ENCODE measurements at places on chromosomes 16 and 17.

- no peak for DNase-seq
Measured at GRCh38 chr16:62644030-62644812, 608.0 kb upstream of the CDH8 start.

- no peak for DNase-seq
Measured at GRCh38 chr16:88638323-88639230, at the start of gene IL17C. TSS of gene IL17C (plus strand) at chr16:88638572. CDS start at chr16:88638642, 70 bp downstream.

DNA sequence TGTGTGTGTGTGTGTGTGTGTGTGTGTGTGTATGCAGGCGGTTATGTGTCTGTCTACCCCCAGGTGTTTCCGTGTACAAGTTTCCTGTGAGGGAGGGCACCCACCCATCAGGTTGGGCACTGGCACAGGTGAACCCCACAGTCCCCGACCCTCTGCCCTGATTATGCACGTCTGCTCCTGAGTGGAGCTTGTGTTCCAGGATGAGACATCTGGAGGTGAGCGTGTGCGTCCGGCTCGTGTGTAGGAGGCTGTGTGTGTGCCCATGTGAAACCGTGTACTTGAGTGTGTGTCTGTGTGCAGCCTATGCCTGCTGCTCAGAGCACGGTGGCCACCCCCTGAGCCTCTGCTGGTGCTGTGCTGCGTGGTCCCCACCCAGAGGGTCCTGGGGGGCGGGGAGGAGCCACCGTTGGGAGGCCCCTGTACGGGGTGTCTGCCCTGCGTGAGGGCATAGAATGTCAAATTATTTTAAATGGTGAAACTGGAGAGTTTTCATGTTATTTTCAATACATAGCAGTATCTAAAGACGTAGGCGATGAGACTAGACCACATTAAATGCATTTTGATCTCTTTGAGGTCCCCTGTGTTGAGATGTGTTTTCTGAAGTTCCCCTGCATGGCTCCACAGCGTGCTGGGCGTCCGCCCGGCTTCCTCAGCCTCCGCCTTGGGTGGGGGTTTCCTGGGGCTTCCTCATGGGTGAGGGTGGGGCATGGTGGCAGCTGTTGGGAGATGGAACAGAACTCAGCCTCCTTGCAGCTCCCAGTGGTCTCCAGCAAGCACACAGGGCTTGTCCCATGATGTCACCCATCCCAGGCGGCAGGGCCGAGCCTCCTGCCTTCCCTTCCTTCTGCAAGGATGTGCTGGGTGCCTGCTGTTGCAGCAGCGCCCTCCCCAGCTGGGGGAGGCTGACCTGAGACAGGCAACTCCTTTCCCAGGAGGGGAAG lies 43.4 kb downstream of the KCNJ12 start:
- no peak for DNase-seq

DNA sequence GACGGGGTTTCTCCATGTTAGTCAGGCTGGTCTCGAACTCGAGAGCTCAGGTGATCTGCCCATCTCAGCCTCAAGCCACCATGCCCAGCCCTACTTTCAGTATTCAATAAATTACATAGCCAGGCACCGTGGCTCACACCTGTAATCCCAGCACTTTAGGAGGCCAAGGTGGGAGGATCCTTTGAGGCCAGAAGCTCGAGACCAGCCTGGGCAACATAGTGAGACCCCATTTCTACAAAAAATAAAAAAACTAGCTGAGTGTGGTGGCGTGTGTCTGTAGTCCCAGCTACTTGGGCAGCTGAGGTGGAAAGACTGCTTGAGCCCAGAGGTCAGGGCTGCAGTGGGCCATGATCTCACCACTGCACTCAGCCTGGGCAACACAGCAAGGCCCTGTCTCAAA lies 8.2 kb downstream of the MIEN1 start:
- no peak for DNase-seq

GRCh38 chr16:79093554-79093967 lies 507.0 kb downstream of the MAF start:
- no peak for DNase-seq

DNA sequence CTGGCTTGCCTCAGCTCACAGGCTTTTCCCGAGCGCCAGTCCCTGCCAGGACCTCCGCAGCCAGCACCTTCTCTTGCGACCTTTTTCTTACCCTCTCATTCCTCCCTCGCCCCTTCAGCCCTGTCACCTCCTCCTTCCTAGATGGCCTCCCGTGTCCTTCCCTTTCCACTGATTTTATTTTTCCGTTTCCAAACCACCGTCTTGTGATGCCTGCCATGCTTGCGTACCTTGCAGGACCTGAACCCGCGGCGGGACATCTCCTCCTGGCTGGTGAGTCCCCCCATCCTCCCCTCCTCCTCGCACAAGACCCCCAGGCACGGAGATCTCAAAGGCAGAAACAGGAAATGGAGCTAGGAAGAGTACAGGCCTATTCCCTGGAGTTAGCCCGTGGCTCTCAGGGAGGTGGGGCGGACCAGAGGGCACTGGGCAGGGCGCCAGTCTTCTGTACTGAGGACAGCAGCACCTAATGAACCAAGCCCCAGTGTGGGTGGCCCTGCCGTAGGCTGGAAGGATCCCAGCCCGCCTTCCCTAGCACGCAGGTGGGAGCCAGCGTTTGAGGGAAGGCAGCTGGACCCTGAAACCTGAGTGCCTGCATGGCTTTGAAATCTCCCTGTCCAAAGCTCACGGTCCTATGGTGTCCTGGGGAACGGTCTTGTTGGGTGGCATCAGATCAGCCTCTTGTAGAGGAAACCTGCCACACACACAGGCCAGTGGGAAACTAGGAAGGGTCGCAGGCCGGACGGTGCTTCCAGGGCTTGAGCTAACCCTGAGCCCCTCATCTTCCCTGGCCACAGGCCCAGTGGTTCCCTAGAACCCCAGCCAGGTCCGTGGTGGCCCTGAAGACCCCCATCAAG lies 612 bp downstream of the CISD3 start:
- peak; percentile 48 for DNase-seq

- DNase-seq, result peak; percentile 59
Measured at GRCh38 chr17:10384175-10384574, 11.4 kb upstream of the MYH13 start.

DNA sequence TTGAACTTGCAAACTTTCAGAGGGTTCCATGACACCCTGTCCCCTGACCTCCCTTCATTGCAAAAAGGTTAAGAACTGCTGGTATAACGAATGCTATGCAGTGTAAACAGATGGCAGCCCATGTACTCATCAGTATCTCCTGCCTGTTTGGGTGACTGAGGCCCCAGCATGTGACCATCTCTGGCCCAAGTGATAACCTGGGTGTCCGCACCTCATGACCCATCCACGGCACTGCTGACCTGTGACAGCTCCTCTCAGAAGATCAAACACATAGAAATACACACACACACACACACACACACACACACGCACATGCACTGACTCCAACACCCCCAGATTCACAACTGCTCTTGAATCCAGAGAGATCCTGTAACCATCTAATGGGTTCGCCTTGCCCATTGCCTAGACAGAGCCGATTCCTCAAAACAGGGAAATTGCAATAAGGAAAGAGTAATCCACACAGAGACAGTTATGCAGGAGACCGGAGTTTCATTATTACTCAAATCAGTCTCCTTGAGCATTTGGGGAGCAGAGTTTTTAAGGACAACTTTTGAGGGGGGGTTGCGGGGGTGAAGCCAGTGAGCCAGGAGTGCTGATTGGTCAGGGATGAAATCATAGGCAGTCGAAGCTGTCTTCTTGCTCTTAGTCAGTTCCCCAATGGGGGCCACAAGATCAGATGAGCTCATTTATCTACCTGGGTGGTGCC lies 11.3 kb upstream of the PHOSPHO1 start:
- DNase-seq, result no peak

GRCh38 chr17:39744836-39745215 lies 7.1 kb downstream of the GRB7 start:
- DNase-seq, result no peak

DNA sequence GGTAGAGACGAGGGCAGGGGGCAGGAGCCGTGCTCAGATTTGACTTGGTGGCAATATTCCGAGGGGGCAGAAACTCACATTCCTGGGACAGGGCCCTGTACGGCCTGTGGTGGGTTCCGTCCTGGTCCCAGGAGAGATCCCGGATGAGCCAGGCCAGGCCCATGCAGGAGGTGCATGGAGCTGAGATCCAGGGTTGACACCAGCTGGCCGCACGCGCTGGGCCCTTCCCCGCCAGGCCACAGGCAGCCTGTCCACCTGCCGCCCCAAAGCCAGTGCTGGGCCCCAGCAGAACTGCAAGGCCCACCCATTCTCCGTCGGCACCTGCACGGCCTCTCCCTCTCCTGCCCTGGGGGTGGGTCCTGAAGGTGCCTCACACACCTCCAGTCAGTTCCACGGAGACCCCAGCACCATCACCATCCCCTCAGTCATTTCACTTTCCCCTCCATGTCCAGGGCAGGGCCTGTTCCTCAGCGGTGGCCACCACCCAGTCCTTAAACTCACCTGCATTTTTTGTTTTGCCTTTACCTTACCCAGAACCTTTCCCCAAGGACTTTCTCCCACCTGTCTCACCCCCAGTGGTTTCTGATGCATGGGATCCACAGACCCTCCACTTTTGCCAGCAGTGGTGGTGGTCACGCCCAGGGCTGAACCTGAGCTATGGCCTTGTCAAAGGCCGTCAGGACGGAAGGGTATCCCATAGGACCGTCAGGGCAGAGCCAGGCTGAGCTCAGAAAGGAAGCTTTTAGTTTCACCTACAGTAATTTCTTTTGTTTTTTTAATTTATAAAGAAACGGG lies 25.1 kb upstream of the CDH15 start:
- DNase-seq, result no peak

DNA sequence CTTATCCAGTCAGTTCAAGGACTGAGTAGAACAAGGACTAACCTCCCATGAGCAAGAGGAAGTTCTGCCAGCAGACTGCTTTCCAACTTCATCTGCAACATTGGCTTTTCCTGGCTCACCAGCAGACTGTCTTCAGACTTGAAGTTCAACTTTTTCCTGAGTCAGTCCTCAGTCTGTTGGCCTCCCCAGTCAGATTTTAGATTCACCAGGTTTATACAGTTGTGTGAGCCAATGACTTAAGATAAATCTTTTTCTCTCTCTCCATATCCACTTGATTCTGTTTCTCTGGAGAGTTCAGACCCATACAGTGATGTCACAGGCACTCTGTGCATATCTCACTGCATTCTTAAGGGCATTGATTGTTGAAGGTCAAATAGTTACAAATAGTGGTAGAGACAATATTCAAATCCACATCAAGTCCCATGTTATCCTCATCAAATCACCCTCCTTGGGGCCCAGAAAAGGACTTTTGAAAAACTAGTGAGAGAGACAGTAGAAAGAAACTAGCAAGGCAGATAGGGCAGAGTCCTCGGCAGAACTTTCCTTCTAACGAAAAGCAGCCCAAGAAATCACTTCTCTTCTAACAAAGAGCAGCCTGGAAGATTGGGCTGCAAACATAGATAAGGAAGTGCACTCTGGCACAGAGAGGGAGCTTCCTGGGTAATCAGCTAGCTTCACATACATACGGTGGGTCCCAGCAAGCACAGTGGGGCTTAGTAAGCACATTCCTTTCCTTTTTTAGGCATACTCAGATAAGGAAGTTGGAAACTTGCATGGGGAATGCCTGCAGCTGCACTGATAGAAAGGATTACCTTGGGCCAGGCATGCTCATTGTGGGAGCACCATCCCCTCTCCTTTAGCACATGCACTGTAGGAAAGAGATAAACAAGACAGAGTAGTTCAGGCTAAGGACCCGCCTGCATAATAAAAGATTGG lies 132.3 kb upstream of the FAM20A start:
- DNase-seq, result peak; percentile 72

DNA sequence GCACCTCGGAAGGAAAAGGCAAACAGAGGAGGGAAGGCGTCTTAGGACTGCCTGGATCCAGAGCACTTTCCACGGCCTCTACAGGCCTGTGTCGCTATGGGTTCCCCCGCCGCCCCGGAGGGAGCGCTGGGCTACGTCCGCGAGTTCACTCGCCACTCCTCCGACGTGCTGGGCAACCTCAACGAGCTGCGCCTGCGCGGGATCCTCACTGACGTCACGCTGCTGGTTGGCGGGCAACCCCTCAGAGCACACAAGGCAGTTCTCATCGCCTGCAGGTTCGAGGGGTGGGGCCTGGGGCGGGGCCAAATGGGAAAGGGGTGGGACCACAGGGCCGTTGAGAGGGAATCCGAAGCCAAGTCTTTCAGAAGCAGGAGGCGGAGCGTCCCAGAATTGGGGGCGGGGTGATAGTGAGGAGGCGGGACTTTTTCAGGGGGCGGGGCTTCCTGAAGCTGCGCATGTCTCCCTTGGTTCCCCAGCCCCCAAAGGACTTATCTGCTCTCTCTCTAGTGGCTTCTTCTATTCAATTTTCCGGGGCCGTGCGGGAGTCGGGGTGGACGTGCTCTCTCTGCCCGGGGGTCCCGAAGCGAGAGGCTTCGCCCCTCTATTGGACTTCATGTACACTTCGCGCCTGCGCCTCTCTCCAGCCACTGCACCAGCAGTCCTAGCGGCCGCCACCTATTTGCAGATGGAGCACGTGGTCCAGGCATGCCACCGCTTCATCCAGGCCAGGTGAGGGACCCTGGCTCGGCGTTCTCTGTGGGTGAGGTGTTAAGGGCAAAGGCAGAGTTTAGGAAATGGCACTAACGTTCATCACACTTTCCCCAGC lies 939 bp downstream of the BCL6B start:
- peak; percentile 73 for DNase-seq

DNA sequence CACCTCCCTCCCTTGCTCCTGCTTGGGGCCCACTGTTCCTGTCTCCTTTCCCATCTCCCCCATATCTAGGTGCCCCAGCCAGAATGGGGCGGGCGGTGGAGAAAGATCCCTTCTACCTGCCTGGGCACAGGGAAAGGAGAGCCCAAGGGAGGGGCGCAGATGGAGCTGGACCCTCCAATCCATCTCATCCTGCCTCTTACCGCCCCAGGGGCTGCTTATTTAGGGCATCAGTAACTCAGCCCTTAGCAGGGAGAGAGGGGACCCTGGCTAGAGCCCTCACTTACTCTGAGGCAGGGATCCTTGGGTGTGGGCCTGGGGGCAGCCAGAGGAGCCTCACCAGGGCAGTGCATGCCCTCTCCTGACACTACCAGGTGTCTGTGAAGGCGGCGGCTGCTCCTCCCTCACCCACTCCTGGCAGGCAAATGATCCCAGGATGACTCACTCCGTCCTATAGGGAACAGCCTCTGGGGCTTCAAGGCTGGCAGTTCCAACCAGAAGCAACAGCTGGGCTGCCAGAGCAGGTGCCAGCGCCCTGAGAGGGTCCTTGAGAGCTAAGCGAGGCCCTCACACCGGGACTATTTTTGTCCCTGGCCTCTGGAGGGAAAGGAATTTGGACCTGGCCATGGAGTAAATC lies 16.3 kb upstream of the BCAR1 start:
- DNase-seq, result no peak

- DNase-seq, result no peak
Measured at GRCh38 chr17:65637786-65638185, 76.3 kb upstream of the AXIN2 start.

DNA sequence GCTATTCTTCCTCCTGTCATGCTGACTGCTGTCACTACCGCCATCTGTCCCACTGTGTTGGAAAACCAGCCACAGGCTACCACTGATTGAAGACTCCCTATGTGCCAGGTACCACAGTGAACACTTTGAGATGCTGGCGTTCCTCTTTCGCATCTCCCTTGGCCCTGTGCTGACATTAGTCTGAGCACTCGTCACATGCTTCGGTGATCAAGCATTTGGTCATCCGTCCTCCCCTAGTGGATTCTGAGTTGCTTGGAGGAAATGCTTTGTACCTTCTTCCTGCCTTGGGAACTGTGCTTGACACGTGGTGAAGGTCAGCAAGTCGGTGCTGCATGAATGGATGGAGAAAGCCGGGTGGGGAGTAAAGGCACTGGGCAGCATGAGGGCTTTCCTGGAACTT lies 260.1 kb downstream of the SNX29 start:
- no peak for DNase-seq

Measured in fibroblast of upper back skin (primary cell).